Fibroblast of skin of right quadriceps (primary cell): ENCODE measurements at places on chromosomes 4 and X.

DNA sequence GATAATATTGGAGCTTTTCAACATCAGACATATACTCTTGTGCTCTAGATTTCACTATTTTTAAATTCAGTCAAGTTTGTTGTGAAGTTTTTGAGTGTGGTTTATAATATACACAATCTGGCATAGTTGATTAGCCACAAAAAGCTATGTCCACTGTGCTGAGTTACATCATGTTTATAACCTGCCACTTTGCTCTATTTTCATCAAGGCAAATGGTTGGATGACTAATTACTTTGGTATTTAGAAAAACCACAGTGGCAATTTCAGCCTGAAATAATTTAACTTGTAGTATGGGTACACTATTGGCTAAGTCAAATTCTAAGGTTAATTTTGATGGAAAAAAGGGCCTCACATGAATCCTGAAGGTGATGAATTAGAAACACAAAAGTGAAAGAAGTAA lies 262.6 kb downstream of the C4orf33 start:
- DNase-seq: peak; percentile 82

DNA sequence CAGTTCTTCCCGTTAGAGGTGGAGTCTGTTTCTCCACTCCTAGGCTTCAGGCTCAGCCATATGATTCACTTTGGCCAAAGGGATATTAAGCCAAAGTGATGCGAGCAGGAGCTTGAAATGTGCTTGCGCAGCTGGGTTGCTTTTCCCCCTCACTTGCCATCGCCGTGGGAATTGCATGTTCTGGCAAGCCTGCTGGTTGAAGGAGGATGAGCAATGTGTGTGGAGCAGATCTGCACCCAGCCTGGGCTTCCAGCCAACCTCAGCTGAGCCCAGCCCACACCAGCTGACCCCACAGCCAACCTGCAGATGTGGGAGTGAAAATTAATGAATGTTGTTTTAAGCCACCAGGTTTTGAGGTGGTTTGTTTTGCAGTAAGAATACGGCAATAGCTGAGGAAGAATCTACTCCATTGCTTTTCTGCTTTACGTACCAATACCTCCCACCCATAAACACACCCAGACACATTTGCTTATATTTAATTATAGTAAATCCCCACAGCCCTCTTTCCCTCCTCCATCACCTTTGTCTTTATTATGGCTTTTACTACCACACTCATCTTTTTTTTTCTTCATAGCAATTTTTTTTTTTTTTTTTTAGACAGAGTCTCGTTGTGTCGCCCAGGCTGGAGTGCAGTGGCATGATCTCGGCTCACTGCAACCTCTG lies 132.8 kb upstream of the FUNDC1 start:
- peak; percentile 80 for DNase-seq

DNA sequence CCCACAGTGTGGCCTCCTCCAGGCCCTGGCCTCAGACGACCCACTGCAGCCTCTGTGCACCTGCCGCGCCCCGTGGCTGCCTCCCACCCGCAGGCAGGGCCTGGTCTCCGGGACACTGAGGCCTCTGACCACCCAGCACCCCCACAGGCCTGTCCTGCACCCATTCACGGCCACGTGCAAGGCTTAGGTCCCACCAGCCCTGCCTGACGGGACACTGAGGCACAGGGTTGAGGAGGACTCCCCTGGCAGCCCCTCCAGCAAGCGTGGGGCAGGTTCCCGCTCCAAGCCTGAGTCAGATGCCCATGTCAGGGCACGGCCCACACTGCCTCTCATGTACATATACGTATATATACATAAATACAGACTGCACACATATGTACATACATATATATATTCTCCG lies 23.5 kb downstream of the NELFA start:
- DNase-seq: no peak

- no peak for DNase-seq
These were observed 547.5 kb upstream of the CT83 start for GRCh38 chrX:117010243-117010642.

DNA sequence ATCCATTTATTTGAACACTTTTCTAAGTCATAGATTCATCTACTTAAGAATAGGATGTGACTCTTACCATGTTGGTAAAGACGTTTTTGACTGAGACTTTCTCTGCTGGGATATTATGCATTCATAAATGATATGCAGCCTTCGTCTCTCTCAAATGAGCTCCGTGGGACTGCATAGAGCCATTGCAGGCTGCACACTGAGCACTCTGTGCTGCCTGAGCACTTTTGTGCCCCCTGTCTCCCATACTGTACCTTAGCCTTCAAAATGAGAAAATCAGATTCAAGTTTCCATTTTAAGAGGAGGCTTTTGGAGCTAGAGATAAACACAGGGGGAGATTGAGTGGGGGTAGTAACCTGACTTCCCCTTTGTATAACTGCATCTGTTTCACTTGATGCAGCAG lies 433.6 kb downstream of the ZIC3 start:
- DNase-seq: no peak

- no peak for DNase-seq
These were observed 25.3 kb upstream of the FRMD7 start for GRCh38 chrX:132153166-132153565.

GRCh38 chr4:126611900-126612299 lies 1020.9 kb upstream of the INTU start:
- peak; percentile 69 for DNase-seq

DNA sequence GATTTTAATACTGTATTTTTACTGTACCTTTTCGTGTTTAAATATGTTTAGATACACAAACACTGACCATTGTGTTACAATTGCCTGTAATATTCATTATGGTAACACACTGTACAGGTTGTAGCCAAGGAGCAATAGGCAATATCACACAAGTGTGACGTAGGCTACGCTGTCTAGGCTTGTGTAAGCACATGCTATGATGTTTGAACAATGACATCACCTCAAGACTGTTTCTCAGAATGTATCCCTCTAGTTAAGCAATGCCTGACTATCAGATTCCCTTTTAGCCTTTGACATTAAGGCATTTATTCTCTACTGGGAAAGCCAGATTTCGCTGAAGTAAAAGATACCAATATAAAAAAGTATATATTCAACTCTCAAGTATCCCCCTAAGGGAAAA lies 66.2 kb downstream of the VCX3A start:
- no peak for DNase-seq

DNA sequence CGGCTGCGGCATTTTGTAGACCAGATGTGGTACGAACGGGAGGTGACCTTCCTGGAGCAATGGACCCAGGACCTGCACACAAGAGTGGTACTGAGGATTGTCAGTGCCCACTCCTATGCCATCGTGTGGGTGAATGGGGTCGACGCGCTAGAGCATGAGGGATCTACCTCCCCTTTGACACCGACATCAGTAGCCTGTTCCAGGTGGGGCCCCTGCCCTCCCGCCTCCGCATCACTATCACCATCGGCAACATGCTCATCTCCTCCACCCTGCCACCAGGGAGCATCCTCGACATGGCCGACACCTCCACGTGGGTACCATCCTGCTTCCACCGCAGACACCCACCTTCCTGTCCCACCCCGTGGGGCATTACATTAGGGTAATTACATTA lies 46.2 kb downstream of the SMARCA5 start:
- DNase-seq: no peak

DNA sequence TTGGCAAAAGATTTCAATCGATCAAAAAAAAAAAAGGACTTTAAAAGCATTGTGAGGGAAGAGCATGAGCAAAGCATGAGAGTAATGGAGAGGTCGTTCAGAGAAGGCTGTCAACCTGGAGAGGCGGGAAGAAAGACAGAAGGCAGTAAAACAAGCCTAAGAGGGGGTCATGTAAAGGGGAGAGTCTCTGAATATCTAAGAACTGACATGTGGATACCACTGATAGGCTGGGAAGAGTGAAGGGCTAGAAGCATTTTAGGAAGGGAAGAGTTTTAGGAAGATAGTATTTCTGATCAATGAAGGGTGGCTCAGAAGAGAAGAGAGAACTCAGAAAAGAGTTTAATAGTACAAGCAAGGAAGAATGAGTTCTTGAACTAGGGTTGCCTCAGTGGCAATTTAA lies 7.5 kb downstream of the FAM9C start:
- no peak for DNase-seq

GRCh38 chr4:94533405-94534223 lies 81.9 kb downstream of the PDLIM5 start:
- no peak for DNase-seq

DNA sequence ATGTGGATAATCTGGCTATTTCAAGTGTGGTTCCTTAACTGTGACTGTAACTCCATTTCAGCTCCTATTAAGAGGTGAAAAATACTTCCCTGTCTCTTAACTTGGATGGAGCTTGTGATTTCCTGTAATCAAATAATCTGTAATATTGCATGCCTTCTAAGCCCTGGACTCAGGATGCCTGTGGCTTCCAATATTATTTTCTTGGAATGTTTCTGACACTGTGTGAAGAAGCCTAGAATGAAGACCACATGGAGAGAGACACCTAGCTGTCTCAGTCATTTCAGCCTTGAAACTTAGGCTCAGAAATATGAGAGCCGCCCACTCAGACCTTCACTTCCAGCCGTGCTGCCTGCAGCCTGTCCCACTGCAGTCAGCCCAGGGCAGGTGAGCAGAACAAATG lies 544.3 kb downstream of the TRIML1 start:
- DNase-seq: peak; percentile 51

DNA sequence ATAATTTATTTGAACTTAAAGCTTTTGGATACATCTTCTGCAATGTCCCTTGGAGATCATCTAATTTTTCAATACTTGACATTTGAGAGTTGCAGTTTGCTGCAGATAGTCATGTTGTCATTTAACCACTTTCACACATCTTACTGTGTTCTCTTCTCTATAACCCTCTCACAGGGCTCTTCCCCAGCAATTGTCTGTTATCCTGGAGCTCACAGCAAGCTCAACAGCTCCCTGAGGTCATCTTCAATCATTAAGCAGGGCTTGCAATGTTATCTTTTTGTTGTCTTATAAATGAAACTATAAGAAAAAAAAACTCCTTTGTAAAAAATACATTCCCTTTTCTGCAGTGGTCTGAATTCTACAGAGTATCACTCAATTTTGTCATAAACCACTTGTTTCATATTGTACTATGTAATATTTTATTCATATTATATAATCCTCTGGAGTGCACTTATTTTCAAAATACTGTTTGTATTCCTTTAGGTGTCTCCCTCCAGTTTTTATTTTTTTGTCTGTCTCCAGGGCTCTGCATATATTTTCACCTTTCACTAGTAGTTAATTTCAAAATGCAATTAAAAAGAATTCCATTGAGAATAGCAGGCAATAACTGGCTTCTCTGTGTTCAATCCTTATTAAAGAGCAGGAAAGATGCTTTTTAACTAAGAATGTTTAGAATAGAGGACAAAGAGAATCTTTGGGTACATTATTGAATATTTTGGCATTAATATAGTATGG lies 106.3 kb upstream of the ARSJ start:
- no peak for DNase-seq

DNA sequence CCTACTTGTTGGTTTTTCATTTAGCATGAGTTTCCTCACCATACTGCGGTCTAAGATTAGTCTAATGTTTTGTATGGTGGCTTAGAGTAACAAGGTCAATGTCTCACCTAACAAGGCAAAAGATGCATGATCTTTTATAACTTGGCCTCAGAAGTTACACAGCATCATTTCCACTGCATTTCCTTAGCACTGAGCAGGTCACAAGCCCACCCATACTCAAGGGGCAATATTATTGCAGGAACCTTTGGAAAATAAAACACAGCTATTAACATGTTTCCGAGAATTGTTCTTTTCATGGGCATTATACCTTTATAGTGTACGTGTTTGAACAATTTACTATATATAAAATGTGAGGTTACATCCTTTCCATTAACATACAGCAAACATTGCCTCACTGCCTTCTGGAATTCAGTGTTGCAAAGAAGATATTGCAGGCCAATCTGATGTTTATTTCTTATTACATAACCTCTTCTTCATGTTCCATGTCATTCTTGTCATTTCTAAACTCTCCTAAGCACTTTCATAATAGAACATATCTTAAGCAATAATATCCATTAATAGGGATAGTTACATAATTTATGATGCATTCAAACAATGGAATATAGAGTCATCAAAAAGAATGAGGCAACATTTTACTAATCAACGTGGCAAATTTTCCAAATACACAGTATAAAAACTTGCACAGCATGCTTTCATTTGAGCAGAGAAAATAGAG lies 153.8 kb downstream of the AREG start:
- DNase-seq: no peak

- DNase-seq: peak; percentile 9
These were observed 409 bp downstream of the UGDH start for GRCh38 chr4:39526765-39527295.

DNA sequence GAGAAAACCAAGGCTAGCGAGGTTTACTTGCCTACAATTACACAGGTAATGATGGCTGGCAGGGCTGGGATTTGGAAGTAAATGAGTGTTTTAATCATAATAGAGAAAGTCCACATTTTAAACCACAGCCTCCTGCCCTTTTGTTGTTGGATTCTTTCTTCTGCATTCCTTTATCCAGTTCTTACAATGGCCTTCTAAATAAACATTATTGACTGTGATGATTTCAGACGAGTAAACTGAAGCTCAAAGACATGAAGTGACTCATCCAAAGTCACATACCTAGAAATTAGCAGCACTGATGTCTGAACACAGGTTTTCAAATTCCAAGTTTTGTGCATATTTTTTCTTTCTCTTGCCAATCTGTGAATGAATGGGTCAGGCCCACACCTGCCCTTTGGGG lies 51.2 kb upstream of the C1QTNF7 start:
- DNase-seq: peak; percentile 55

DNA sequence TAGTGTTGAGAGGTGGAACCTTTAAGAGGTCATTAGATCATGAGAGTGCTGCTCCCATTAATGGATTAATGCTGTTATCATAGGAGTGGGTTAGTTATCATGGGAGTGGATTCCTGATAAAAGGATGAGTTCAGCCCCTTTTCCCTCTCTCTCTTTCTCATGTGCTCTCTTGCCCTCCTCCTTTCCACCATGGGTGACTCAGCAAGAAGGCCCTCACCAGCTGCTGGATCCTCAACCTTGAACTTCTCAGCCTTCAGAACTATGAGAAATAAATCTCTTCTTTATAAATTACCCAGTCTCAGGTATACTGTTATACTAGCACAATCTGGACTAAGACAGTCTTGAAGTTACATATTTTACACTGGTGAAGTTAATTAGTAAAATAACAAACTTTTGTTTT lies 10.0 kb upstream of the CDKL5 start:
- DNase-seq: peak; percentile 4

DNA sequence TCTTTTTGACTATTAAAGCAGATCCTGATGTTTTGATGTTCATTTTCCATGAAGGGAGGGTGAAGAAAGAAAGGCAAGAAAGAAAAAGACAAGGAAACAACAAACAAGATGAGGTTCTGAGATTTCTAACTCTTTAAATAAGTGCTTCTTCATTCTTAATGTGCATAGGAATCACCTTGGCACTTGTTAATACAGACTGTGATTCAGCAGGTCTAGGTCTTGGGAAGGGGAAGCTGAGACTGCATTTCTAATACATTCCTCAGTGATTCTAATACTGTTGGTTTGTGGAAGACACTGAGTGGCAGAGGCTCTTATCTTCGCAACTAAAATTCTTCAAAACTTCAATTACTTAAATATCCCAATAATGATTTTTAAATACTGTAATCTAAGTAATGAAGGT lies 95.2 kb upstream of the NAP1L5 start:
- DNase-seq: no peak
